ENCODE measurements at places on chromosomes 7 and 10.

DNA sequence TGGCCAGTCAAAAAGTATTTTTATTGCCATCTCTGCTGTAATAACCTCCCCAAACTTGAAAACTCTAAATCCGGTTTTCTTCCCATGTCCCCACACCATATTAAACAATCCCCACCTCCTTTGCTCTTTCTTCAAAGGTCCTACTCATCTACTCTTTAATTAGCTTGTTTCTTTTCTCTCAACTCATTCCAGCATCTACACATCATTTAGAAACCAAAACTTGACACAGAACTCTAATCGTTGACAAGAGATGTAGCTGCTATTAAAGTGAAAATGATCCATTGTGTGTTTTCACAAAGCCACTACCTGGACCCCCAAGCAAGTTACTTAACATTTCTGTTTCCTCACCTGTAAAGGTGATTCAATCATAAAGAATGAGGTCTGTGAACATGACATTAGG is 436.3 kb upstream of the NPVF start:
- DNase-seq, result no peak

DNA sequence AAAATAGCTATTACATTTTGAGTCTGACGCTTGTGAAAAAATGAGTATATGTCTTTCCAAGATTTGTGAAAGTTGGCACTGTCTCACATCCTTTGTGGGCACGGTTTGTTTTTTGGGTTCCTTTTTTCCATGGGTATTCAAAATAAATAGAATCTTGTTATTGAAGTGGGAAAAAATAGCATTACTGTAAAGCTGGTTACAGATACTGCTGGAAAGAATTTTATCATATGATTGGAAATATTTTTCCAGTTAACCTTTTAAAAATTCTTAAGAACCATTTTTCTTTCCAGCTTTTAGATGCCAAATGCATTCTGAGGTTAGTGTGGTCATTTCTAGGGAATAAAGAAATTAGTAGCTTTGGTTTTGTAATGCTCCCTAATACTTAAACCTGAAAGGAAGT is 11.4 kb downstream of the NET1 start:
- no peak for DNase-seq

DNA sequence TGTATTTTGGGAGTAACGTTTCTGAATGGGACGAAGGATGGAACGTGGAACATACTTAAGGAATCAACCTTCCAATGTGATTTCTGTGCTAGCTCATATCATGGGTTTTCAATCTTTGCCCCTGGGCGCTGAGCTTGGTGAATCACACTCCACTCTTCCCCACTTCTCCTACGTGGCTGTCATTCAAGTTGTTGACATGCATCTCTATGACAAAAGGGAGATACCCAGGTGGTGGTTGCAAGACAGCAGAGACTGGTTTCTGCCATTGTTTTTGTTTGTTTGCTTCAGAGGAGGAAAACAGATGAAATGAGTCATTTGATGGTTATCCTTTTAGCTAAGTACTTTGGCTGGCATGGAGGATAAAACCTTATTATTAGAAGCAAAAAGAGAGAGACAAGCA is 573.9 kb downstream of the GATA3 start:
- DNase-seq, result no peak

DNA sequence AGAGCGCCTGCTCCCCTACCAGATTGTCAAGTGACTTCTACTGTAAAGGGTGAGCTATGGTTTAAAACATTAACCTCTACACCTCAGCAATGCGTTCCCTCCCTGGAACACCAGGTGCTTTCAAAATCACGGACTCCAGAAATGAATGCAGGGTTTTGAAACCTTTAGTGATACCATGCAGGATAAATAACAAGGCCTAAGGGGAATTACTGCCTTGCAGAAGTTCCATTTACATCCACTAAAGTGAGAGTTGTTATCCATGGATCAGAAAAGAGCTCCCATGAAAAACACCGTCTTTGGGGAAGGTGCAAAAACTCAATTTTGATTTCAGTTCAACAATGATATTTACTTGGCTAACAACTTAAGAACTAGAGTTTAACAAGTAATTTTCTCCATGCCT is 4.0 kb downstream of the FZD8 start:
- DNase-seq, result no peak

DNA sequence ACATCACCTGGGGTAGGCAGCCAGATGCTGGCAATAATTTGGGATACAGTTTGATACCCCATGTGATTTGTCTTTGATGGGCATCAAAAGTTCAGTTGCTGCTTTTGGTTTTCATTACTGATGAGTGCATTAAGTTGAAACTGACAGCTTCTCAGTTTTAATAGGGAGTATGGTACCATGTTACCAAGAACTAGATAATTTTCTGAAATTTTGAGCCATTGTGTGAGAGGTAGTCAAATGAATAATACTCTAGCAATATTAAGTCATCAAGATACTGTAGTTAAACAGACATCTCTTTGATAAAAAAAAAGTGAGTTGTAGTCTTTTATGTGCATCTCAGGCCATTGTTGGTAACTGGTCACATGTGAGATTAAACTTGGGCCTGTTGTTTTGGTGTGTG is 71.5 kb downstream of the ST7 start:
- DNase-seq, result no peak

DNA sequence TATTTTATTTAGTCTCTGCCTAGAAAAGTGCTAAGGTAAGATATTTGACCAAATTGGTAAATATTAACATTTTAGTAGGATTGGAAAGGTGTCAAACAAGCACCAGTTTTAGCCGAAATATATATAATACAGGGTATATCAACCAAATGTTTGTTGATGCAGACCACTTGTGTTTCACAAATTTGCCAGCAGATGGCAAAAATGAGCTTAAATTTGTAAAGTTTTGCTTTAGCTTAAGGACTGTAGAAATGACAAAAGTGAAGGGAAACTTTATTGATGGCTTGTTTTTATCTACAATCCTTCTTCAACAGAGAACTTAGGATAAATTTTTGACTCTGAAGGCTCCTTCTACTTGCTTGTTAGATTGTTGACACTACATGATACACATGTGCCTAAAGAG is 4.8 kb upstream of the POLR1F start:
- no peak for DNase-seq
